Coronary artery (tissue), 2 donors: ENCODE measurements at places on chromosomes 7 and 10.

DNA sequence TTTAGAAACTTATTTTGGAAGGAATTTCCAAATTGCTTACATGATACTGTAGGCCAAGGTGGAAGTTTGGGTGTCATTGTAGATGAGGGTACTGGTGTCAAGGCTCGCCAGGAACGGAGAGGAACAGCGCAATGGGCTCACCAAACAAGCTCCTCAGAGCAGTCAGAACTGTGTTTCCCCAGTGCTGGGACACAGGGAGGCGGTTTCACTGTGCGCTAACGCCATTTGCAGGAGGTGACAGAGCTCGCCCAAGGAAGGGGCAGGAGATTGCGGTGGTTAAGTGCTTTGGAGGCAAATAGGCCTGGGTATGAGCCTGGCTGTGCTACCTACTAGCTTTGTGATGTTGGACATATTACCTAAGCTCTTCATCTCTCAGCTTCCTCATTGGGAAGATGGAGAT lies 57.3 kb downstream of the HHEX start:
- no peak for DNase-seq

- no peak for DNase-seq
These were observed 624.5 kb downstream of the LRMDA start for GRCh38 chr10:76055963-76056362.

DNA sequence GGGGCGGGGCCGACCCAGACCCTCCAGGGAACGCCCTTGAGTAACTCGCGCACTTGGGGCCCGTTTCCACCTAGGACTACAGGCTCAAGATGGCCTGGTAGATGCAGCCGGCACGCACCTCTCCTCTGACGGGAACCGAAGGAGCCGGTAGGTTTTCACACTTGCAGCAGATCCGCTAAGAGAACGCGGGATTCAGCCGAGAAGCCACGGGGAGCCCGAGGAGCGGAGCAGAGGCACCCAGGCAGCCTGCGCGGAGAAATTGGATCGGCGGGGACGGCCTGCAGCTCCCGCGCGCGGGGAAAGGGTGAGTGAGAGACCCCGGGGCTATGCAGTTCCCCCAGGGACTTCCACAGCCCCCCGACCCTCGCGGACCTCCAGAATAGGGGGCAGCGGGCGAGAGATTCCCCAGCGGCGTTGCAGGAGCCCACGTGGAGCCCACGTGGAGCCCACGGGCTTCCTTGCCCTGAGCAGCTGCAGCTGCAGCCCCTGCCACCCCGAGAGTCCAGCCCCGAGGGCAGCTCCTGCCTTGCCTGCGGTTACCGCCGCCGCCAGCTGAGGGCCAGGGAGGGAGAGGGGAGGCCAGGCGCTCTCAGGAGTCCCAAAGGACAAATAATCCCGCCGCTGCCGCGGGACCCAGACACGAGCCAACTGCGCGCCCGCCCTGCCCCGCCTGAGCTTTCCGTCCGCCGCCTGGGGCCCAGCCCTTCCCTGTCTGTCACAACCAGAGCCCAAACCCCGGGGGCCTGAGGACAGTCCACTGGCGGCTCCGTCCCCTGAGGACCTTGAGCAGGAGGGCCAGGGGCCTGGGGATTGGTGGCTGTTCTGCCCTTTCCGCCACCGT lies 13.1 kb downstream of the IFT22 start:
- DNase-seq: no peak

- DNase-seq: no peak
These were observed 788 bp upstream of the CACNA2D1 start for GRCh38 chr7:82444220-82444909.

DNA sequence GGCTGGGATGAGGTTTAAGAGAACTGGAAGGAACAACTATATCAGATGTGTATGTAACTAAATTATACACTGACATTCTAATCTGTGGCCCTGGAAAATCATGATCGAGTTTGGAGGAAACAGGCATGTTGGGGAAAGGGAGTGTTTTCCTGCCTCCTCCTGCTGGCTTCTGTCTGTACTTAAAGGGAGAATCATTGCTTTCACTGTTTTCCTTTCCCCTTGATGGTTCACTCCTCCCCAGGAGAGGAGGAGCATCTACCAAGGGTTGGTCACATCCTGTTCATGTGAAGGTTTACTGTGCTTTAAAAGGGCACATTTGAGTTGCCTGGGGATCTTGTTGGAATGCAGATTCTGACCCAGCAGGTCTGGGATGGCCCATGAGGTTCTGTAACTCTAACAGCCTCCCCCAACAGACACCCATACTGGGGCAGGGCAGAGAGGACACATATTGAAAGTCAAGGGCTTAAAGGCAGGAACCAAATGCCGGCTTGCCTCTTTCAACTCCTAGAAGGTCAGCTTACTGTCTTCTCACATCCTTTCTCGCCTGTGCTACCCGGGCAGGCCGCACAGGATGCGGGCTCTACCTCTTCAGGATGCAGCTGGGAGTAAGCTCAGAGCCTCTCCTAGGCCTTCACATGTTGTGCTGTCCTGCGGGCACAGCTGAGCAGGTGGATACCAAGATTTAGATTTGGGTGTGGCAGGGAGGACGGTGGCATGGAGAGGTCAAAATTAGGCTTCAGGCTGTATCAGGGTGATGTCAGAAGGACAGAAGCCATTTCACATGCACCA lies 694.8 kb downstream of the KCNMA1 start:
- no peak for DNase-seq

- DNase-seq: no peak
These were observed 11.3 kb downstream of the C10orf105 start for GRCh38 chr10:71708301-71708703.

GRCh38 chr7:155062411-155062810 lies 7.7 kb upstream of the HTR5A start:
- DNase-seq: no peak

- no peak for DNase-seq
These were observed 82.8 kb upstream of the CPXM2 start for GRCh38 chr10:123974406-123974805.

- no peak for DNase-seq
These were observed 10.7 kb downstream of the HBP1 start for GRCh38 chr7:107179326-107180164.

GRCh38 chr7:116522247-116522646 lies 2.6 kb upstream of the CAV1 start:
- no peak for DNase-seq

DNA sequence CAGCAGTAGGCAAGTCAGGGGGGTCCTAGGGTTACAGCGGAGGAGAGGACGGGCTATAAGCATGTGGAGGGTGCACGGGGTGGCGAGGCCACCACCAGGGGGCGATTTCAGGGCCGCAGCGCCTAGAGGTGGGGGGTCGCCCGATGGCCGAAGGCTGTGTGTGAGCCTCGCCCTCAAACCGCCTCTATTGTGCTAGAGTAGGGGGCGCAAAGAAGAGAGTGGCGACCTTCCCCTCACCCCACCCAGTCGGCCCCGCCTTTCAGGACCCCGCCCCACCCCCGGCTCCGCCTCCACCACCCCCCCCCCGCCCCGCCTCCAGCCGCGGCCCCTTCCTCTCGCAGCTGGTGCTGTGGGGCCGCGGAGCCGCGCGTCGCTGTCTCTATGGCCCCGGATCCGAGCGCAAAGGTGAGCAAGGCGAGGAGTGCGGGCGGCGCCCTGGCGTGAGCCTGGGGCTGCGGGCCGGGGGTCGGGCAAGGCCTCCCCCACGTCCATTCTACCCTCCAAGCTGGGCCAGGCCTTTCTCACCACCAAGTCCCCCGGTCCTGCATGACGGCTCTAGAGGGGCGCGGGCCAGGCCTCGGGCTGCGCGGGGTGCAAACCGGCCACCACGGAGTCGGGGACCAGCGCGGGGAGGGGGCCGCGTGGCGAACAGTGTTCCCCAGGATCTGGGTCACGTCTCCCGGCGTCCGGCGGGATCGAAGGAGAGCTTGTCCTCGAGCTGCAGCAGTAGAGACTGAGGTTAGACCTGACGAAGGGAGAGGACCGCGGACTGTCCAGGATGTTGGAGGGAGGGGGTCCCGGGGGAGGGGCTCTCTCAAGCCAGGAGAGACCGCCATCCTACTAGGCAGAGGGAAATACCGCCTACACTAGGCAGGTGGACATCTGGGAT lies at the start of gene SEMA4G:
Gene SEMA4G (plus strand): TSS at position 318 of the 889 bp plus-strand sequence. CDS start 3,409 bp downstream, outside the sequence.
- no peak for DNase-seq

- DNase-seq: no peak
These were observed 245.0 kb downstream of the HDAC9 start for GRCh38 chr7:18740579-18740988.

DNA sequence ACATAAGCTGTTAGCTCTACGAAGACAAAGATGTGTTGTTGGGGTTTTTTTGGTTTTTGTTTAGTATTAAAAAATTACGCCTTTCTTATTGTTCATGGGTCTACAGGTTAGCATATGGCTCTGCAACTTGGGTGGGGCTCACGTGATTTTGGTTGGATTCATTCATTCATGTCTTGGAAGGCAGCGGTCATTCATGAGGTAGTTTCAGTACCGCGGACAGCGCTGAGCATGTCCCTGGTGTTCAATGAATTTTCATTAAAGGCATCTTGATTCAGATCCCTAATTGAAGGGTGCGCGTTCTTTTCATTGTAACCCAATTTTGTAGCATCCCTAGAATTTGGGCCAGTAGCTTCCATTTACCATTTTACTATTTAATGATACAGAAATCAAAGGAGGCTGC lies 42.9 kb upstream of the TCERG1L start:
- no peak for DNase-seq

- no peak for DNase-seq
These were observed 73.7 kb downstream of the ABLIM1 start for GRCh38 chr10:114584419-114584818.

- DNase-seq: no peak
These were observed 206.6 kb downstream of the LSM5 start for GRCh38 chr7:32283546-32283945.

GRCh38 chr7:4531236-4531635 lies 150.9 kb upstream of the FOXK1 start:
- DNase-seq: no peak

- peak; percentile 19 for DNase-seq
These were observed 280.0 kb downstream of the RPS24 start for GRCh38 chr10:78313636-78314035.

DNA sequence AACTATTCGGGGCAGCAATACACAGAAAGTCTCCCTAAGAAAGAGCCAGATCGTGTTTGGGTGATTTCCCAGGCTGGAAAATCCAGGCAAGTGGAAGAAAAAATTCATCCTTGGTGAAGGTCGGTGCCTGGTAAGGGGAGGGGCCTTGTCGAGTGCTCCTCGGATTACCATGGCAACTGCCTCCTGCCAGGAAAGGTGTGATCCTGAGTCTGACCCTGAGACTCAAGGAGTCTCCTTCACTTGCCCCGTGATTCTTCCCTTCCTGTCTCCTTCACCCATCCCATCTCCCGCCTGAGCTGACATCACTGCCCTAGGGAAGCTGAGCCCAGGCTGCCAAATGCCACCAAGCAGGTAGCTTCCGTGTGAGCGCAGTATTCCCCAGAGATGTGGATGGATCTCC lies 112.2 kb downstream of the MYL10 start:
- DNase-seq: no peak

- no peak for DNase-seq
These were observed 14.8 kb downstream of the ZSCAN25 start for GRCh38 chr7:99631295-99632109.

- DNase-seq: no peak
These were observed 631 bp downstream of the HPS6 start for GRCh38 chr10:102065561-102066398.

DNA sequence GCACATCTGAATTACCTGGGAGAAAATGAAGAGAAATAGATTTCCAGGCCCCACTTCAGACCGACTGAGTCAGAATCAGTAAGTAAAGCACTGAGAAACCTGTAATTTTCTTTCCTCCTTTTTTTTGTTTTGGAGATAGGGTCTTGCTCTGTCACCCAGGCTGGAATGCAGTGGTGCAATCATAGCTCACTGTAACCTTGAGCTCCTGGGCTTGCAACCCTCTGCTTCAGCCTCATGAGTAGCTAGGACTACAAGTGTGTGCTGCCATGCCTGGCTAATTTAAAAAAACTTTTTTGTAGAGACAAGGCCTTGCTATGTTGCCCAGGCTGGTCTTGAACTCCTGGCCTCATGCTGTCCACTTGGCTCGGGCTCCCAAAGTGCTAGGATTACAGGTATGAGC lies 260.2 kb downstream of the STK31 start:
- DNase-seq: no peak

GRCh38 chr7:158733775-158734494 lies 29.3 kb upstream of the NCAPG2 start:
- no peak for DNase-seq

- no peak for DNase-seq
These were observed 78.0 kb upstream of the ANKRD1 start for GRCh38 chr10:90998733-90999511.

DNA sequence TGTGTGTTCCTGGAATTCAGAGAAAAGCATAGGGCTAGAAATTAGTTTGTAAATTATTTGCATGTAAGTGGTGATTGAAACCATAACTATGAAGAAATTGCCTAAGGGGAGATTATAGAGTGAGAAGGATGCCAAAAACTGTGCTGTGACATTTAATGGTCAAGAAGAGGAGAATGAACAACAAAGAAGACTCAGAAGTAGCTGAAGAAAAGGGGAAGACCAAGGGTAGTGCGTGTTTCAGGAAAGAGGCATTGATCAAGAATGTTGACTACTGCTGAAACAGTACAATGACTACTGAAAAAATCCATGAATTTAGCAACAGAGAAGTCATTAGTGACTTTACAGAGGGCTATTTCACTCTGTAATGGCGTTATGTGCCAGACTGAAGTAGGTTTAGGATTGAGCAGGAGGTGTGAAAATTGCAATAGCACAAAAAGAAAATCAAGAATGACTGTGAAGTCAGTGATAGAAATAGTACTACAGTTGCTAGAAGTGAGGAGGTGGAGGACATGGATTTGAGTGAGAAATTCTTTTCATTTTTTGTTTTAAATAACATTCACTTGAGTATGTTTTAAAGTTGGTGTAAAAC lies 28.9 kb upstream of the SAMD9L start:
- no peak for DNase-seq

- DNase-seq: no peak
These were observed 96.4 kb upstream of the MDFIC start for GRCh38 chr7:114825423-114825951.

- no peak for DNase-seq
These were observed 120.7 kb downstream of the PRKAG2 start for GRCh38 chr7:151756076-151756731.

DNA sequence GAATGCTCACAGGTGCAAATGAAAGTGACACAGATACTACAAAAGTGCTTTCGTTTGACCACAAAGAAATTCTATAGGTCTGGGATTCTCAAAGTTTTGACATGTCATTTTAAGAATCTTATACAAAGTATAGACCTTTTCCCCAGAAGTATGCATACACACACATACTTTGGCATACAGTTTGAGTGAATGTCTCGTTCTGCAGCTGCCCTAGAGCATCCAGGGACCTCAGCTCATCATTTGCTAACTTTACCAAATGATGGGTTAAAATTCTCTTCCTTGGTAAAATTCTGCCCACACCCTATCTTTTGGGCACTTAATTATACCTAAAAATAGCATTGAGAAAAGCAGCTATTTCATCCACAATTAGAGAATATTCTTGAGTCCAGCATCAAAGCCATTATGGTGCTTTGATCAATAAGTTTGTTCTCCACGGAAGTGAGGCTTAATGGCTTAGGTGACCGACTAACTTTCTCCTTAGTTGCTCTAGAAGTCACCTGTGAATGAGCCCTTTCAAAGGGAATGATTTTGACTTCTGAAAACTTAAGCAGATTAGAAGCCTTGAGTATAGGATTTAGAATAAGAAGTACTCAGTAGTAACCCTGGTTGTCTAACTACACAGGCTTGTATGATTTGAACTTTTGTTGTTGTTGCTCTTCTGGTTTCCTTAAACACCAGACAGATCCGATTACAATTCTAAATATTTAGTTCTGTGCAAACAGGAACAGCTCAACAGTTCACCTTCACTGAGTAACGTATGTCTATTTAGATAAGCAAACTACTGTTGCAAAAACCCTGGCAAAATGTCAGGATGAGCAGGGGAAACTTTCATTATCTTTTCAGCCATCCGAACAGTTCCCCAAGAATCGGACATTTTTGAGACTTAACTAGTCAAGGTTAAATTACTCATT lies 70.6 kb downstream of the CNNM2 start:
- no peak for DNase-seq

- no peak for DNase-seq
These were observed 7.8 kb upstream of the HACD1 start for GRCh38 chr10:17624996-17625395.
